H54 (cell line): ENCODE measurements at places on chromosomes 7 and 10.

- DNase-seq = no peak
These were observed 95.4 kb downstream of the UBE2H start for GRCh38 chr7:129857313-129857712.

DNA sequence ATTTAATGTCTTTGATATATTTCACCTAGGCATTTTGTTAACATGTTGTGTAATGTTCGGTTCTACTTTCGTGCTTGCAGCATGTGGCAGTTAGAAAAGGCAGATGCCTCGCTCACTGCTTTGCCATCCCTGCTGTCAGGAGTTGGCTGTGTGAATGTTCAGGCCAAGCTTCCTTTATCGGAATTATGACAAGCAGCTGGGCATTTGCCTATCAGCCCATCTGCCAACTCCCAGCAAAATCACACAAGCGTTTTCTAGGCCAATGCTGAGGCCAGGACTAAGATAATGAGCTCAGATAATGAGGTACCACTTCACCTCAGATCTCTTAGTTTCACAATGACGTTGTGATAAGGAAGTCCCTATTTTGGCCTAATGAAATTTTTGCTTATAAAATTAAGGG is 212.7 kb upstream of the FAM3C start:
- no peak for DNase-seq

GRCh38 chr7:149498811-149499210 is 1.2 kb upstream of the ZNF746 start:
- no peak for DNase-seq

- DNase-seq = no peak
These were observed 74.6 kb upstream of the CC2D2B start for GRCh38 chr10:95833042-95833610.

- DNase-seq = no peak
These were observed 101.0 kb downstream of the SMURF1 start for GRCh38 chr7:99042957-99043356.

GRCh38 chr7:27576360-27576944 is 86.2 kb downstream of the HIBADH start:
- DNase-seq = peak; percentile 17

GRCh38 chr7:43649755-43650274 is 66.9 kb downstream of the STK17A start:
- DNase-seq = no peak
